Spinal cord (tissue), 10 donors: ENCODE measurements at places on chromosomes 4 and X.

GRCh38 chrX:56802921-56803849 lies 74.1 kb downstream of the NBDY start:
- DNase-seq, result no peak

DNA sequence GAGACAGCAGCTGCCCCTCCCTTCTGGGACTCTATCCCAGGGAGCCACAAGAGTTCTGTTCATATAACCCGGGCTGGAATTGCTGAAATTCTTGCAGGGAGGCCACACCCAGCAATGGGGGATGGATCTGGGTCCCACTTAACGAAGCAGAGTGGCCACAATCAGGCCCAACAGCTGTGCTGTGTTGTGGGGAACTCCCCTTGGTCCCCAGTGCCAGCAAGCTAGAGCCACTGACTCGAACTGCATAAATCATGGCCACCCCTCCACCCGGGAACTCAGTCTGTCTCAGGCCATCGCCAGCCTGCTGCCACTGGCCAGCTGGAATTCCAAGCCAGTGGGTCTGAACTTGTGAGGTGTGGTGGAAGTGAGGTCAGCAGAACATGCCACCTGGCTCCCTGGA lies 111.1 kb downstream of the KLF8 start:
- DNase-seq, result no peak

GRCh38 chr4:113943863-113944262 lies 35.6 kb downstream of the ARSJ start:
- DNase-seq, result no peak

GRCh38 chr4:57866468-57867171 lies 756.4 kb upstream of the IGFBP7 start:
- DNase-seq, result no peak

GRCh38 chr4:73621357-73621756 lies 1.1 kb upstream of the RASSF6 start:
- DNase-seq, result no peak

- no peak for DNase-seq
These were observed 439.4 kb upstream of the CPEB2 start for GRCh38 chr4:14562901-14563300.

- DNase-seq, result peak; percentile 60
These were observed 167.9 kb downstream of the FBXW7 start for GRCh38 chr4:152368001-152368400.

GRCh38 chr4:40865696-40866095 lies 115.9 kb downstream of the NSUN7 start:
- no peak for DNase-seq

DNA sequence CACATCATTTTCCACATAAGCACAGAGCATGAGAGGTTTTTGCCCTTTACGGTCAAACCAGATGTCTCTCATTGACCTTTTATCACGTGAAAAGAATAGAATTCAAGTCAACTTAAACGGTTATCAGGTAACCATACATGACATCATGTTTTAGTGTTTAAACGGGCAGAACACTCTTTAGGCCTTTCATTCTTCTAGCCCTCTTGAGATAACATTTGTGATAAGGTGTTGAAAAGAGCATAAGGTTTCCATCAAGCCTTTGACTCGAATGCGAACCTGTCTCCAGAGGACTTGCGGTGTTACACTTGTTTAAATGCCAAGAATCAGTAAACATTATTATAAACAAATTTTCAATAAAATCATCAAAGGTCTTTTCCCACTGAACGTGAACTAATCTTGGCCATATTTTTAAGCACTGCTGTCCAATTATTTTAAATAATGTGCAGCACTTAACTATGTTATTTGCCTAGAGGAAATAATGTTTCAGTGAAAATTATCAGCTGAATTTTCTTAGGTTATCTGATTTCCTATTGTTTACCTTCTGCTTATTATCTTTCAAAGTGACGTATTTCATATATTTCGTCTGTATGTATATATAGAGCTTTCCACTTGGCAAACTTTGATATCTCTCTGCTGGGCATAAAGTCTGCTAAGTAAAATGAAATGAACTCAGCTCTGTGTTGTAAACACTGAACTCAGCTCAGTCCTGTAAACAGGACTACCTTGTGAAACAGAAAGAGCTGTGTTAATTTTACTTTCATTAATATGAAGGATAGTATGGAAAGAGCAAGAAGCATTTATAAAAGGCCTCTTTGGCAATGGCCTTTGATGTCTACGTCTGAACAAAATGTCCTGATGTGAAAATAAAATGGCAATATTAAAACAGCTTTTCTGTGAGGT lies 33.3 kb downstream of the TENM3 start:
- no peak for DNase-seq

DNA sequence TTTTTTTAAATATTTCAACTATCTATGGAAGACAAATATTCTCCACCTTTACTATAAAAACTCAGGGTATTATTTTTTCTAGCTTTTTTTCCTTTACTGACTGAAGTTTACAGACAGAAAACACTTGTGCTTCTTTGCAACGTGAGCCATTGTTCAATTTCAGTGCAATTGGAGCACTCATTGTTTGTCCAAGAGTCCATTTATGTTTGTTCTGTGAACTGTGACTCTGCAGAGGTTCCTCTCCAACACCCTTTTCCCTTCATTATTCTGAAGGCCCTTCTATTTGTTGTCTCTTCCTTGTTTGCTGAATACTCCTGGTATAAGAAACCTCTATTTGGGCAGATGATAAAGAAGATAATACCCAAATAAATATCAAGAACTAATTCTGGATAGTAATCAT lies 37.4 kb downstream of the DAPP1 start:
- no peak for DNase-seq

- DNase-seq, result no peak
These were observed 8.4 kb upstream of the TMEM144 start for GRCh38 chr4:158201876-158202275.

DNA sequence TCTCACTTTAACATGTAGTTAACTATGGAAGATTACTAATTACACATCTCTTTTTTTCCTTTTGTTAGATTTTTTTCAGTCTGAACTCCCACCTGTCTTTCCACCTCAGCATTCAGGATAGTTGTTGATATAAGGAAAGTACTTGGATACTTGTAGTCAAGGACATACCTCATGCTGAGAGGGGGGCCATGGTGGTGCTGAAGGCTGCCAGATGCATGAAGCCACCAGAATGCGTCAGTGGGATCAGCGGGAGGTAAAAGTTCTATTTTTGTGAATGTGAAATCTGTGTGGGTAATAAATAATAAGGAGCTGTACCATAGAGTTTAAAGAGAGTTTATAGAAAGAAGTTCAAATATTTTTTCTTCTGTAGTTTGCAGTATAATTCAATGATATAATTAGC lies 13.1 kb upstream of the NDST4 start:
- no peak for DNase-seq

DNA sequence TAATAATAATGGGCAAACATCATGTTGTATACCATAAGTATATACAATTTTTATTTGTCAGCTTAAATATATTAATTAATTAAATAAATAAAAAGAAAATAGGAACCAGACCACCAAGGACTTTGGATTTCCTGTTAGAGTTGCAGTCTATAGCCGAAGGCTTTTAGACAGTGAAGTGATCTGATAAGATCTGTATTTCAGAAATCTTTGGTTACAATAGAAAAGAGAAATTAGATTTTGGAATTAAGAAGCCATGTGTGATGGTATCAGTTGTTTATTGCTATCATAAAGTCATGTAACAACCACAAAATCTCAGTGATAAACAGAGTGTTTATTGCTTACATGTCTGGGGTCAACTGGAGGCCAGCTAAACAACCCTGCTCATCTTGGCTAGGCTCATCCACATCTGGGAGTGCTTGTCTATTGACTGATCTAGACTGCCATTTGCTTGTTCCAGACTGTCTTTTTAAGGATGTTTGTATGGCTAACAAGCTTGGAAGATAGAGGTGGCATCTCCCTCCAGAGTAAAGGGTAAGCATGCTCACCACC lies 142.1 kb upstream of the USP9X start:
- DNase-seq, result no peak

DNA sequence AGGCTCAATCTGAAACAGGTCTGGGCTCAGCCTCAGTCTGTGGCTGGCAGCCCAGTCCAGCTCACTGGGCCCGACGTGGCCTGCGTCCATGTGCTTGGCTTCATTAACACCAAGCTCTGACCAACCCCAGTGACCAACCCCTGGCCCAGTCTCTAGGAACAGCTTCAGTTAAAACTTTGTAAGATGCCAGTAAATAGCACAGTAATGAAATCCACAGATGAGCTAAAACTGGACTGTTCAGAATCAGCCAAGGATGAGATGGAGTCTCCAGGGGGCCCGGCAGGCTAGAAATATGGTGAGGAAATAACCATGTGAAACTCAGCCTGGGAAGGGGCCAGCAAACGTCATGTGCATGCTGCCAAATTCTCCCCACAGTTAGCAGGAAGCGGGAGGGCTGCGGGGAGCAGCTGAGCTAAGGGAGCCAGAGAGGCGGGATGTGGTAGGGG lies 37.1 kb upstream of the XPNPEP2 start:
- DNase-seq, result no peak

GRCh38 chr4:155249016-155249566 lies 40.7 kb downstream of the NPY2R start:
- DNase-seq, result no peak

GRCh38 chr4:3226467-3226866 lies 22.5 kb upstream of the MSANTD1 start:
- no peak for DNase-seq

DNA sequence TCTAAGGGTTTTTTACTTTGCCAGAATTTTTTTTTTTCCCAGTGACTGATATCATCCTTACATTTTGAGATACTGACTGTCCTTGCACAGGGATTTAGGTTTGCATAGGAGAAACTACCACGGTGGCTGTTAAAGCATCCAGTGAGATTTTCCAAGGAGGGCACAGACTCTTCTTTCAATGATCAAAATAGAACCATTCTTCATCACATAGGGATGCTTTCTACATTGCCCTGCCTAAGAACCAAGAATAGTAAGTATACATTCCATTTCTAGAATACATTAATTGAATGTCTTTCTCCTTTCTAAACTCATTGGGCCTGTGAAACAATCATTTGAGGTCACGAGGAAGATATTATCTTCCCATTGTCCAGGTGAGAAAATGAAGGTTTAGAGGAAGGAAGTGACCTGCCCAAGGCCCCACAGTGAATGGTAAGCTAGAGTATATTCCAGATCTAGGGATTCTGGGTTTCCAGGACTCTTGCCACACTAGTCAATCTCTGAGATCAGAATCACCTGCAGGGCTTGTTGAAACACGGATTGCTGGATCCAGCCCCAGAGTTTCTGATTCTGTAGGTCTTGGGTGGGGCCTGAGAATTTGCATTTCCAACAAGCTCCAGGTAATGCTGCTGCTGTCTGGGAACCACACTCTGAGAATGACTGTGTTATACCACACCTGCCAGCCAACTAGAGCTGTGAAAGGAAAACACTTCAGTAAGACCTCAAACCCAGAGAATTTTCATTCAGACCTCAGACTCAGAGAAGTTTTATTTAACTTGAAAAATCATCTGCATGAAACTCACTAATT lies 17.7 kb upstream of the TMEM154 start:
- DNase-seq, result no peak

DNA sequence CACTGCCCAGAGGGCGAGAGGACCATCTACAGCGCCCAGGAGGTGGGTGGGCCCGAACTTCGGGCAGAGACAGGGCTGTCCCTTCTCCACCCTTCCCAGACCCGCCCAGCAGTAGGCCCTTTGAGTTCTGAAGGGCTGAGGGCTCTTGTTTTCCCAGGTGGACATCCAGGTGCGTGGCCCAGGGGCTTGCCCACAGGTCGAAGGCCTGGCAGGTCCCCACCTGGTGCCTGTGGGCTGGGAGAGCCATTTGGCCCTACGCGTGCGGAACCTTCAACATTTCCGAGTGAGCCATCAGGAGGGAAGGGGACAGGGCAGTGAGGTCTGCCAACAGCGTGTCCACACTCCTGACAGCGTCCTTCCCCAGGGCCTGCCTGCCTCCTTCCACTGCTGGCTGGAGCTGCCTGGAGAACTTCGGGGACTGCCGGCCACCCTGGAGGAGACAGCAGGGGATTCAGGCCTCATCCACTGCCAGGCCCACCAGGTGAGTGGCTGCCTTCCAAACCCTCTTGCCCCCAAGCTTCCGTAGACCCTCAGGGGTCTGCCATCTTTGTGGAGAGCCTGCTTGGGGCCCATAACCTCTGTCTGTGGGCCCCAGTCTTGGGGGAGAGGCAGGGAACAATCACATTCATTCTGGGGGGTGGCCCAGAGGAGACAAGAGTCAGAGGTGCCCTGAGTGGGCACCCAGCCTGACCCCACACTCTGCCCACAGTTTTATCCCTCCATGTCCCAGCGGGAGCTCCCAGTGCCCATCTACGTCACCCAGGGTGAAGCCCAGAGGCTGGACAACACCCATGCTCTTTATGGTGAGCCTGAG lies 6.8 kb downstream of the PLXNB3 start:
- no peak for DNase-seq

DNA sequence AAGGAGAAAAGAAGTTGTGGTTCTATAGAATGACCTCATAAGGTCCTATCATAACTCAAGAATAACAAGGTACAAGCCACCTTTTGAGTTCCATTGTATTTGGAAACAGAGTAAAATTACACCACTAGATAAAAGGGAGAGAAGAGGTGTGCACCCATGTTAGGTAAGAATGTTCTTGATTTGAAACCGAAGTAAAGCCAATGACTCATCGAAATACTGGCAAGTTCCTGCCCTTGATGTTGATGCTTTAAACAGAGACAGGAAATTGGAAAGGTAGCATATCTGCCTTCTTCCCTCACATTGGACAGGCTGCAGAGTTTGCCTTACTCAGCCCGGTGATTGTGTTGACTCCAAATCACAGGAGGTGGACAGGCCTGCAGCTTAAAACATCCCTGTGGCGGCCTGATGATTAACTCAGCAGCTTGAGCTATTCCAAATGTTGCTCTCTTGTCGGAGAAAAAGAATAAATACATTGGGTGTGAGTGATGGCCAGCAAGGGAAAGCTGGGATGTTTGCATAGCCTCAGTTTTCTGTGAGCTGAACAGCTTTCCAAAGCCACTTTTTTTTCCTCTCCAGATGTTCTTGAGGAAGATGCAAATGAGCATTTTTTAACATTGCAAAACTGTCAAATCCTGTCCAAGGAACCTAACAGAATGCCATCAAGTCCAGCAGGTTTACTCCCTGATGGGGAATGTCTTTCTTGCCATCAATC lies 321.1 kb downstream of the NKX6-1 start:
- DNase-seq, result no peak

DNA sequence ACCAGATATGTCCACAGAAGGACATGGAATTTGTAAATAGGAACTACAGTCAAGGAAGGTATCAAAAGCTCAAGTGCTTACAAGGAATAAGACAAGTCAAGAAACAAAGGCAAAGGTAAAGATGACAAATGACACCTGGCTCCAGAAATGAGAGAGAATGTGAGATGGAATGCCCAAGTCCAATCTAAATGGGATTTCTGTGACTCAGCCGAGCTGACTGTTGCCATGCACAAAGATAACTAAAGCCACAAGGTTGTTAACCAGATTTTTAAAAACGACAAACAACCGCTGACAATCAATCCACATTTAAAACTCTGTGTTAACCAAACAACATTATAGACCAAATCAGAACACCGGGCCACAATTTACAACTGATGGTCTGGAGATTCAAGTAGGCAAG lies 1.1 kb downstream of the NFXL1 start:
- DNase-seq, result no peak

DNA sequence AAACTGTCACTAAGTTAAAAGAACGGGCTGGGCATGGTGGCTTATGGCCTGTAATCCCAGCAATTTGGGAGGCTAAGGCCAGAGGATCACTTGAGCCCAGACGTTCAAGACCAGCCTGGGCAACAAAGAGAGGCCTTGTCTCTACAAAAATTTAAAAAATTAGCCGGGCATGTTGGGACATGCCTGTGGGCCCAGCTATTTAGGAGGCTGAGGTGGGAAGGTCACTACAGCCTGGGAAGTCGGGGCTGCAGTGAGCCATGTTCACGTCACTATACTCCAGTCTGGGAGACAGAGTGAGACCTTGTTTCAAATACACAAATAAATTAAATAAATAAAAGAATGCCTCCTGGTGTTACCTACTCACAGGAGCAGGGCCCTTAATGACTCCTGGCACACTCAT lies 69.5 kb downstream of the APBB2 start:
- DNase-seq, result no peak
